ENCODE measurements at places on chromosomes 16 and 17.

DNA sequence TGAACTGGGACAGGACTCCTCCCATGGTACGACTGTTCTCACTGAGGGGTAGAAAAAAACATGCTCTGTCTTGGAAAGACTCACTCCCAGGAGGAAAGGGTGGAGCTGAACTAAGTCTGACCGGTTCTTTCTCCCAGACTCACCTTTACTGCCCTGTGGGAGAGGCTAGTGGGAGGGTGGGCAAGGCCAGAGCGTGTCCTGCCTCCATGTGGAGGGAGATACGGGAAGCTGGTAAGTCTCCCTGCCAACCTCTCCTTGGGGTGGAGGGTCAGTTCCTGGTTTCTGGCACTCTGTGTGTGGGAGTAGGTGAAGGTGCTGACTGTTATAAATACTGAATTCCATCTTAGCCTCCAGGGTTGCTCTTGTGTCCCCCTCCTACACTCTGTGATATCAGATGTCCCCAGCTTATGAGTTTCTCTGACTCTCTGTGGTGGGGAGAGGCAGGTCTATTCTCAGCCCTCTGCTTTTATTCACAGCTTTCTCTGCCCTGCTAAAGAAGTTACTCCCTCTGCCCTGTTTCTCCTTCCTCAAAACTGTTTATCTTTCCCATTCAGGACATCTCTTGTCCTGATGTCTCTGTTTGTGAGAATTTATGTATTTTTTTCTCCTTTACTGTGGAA is 26.9 kb upstream of the FAM20A start:
- DNase-seq: no peak

GRCh38 chr17:66345264-66345663 is 42.9 kb downstream of the PRKCA start:
- no peak for DNase-seq

- no peak for DNase-seq
Observed at GRCh38 chr16:52367821-52368220, 179.1 kb downstream of the TOX3 start.

- no peak for DNase-seq
Observed at GRCh38 chr17:50548831-50549230, 1.9 kb downstream of the SPATA20 start.

DNA sequence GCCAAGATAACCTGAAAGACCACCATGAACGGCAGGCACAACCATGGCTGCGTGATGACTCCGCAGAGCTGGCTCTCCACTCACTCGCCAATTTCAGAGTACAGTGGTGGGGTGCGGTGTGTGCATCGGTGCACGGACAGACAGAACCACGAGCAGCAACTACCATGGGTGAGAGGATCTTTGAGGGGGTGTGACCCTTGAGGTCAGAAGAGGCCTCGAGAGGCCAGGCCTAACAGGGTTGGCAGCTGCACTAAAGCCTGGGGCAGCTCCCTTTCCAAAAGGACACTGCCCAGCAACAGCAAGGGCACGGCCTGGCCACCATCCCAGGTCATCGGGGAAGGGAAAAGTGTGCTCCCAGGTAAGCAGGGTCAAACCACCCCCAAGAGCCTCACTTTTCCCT is 1.9 kb upstream of the ECI1 start:
- DNase-seq: no peak

GRCh38 chr17:40086150-40087044 is 14.0 kb downstream of the NR1D1 start:
- DNase-seq: no peak

GRCh38 chr16:87201052-87201451 is 116.1 kb downstream of the C16orf95 start:
- no peak for DNase-seq
